ENCODE measurements at places on chromosomes 1 and 21.

GRCh38 chr1:19804831-19805251 is 5.1 kb upstream of the TMCO4 start:
- DNase-seq = no peak

- DNase-seq = no peak
Observed at GRCh38 chr21:33950431-33951079, 35.0 kb upstream of the ATP5PO start.

GRCh38 chr1:150066838-150067183 is 765 bp upstream of the VPS45 start:
- DNase-seq = no peak

- DNase-seq = peak; percentile 23
Observed at GRCh38 chr1:52727114-52727586, 897 bp downstream of the ZYG11B start.

- DNase-seq = peak; percentile 30
Observed at GRCh38 chr1:151512326-151512725, 1.1 kb downstream of the CGN start.

- no peak for DNase-seq
Observed at GRCh38 chr1:94623560-94624148, 82.1 kb upstream of the F3 start.

DNA sequence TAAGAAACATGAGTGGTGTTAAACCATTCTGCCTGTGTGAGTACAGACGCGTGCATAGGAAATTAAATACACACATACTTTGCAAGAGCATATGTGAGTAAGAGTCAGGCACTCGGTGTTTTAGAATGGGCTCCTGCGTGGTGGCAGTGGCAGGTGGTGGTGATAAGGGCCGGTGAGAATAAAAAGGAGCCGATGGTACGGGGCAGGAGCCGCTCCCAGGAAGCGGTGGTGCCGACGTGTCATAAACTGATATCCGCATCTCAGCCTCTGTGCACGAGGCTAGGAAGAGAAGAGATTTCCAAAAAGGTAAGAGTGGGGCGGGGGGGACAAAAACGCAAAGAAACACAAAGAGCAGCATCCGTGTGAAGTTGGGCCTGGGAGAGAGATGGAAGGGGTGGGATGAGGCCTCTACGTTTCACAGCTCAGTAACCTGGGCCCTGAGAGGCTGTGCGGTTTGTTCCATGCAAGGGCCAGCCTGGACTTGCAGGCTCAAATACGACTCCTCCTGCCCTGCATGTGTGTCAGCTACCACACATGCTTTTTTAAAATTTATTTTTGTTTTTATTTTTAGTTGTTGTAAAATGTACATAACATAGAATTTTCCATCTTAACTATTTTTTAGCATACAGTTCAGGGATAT is 127.7 kb upstream of the COL6A1 start:
- no peak for DNase-seq

GRCh38 chr1:26799479-26800142 is 11.9 kb downstream of the PIGV start:
- peak; percentile 81 for DNase-seq

- DNase-seq = no peak
Observed at GRCh38 chr1:201186192-201186591, 4.4 kb upstream of the IGFN1 start.

GRCh38 chr1:19712928-19713327 is 48.3 kb downstream of the HTR6 start:
- no peak for DNase-seq

GRCh38 chr21:32459972-32460371 is 47.5 kb downstream of the EVA1C start:
- DNase-seq = no peak

- no peak for DNase-seq
Observed at GRCh38 chr1:46665983-46666382, 2.2 kb downstream of the ATPAF1 start.

DNA sequence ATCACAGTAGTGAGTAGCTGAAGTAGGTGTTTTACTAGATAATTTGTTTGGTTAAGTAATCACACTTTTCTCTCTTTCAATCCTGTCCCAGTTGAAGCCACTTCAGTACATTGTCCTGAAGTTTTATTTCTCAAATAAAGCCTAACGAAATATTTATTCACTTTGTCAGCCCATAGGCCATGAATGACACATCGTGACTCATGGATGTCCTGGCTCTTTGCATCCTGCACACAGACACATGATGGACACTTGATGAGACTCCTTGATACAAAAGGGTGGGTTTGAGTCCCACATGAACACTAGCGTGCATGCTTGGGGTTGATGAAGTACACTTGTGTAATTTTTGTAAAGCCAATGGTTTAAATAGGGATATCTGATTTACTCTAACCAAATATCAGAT is 22.7 kb upstream of the LAMC2 start:
- DNase-seq = peak; percentile 96

GRCh38 chr21:25126564-25126963 is 480.7 kb downstream of the MRPL39 start:
- no peak for DNase-seq

- no peak for DNase-seq
Observed at GRCh38 chr21:36709030-36709867, 10.3 kb downstream of the SIM2 start.

DNA sequence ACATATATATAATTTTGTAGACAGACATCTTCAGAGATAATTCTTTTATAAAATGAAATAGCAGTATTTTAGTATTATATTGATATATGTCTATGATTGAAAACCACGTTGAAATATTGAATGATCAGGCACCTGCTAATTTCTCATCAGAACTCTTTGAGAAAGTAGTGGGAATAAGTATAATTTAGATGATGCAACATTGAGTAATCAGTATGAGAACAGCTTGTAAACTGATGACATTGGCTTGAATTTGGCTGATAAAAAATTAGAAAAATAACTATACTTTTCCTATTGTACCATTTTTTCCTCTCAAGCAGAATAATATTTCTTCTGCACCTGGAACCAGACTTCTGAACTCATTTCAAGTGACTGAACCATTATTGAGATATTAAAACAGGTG is 1316.8 kb downstream of the NCAM2 start:
- DNase-seq = no peak

DNA sequence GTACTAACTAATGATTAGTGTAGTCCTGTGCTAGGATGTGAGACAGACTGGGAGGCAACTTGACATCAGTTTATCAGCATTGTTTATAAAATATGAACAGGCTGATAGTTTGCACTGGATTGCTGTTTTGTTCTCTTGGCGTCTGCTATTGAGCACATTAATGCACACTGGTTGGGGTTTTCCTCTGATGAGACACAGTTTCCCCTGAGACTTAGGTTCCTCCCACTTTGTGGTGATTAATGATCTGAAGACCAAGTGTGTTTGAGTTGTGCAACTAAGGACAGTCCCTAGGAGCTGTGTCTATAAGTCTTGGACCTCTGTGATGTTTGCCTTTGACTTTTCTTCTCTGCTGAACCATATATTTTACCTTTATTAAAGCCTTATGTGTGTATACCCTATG is 1015.4 kb downstream of the AMY1C start:
- no peak for DNase-seq

DNA sequence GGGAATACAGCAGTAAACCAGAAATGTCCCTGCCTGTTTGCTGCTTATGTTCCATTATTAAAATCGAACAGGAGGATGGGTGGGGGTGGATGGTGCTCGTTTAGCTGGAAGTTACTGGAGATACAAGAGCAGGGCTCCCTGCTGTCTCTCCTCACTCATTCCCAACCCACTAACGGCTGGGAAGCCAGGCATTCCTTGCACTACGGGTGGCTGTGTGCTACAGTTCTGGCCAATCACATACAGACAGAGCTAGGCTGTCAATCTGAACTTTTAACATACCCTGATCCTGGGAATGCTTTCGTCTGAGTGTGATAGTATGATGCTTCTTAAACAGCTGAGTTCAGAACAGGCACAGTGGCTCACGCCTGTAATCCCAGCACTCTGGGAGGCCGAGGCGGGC is 7.0 kb downstream of the SIPA1L2 start:
- no peak for DNase-seq

GRCh38 chr1:248471154-248471553 is 2.0 kb upstream of the OR2T3 start:
- DNase-seq = no peak

DNA sequence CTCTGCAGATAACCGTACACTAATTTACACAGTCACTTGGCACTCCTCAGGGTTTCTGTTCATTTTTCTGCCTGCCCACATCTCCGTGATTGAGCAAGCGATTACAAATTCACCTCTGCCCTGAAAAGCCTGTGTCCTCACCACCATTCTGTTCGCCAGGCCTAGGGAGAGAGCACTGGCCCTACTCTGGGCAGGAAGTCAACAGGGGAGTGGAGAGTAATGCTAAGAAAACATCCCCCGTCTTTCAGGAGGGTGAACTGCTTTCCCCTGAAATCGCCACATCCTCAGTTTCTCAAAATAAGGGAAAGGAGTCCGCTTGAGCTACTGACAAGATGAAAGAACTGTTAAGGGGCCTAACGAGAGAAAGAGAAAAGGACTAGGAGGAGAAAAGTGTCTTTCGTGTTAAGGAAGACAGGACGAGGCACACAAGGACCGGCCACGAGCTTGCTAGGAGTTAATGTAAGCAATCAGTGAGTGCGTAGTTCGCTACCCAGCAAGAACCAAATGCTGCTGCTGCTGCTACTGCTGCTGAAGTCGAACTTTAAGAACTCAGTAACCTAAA is 632 bp downstream of the PEX19 start:
- peak; percentile 74 for DNase-seq

DNA sequence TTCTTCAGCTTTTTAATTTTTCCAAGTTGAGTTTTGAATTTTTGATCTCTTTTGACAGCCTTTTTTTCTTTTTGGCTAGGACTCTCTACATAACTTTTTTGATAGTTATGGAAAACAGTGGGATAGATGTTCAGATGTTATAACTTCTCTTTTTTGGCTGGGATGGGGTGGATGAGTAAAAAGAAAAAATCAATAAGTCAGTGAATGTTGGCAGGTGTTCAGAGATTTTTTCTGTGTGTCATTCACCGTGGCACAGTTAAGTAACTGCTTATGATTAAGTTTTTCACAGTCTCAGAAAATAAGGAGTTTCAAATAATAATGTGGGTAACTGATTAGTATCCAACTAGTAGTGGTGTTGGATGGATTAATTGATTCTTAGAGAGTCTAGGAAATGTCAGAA is 24.0 kb downstream of the HS2ST1 start:
- DNase-seq = peak; percentile 68

- DNase-seq = no peak
Observed at GRCh38 chr1:156901966-156902915, 8.7 kb downstream of the PEAR1 start.

GRCh38 chr1:81617308-81617967 is 183.3 kb upstream of the ADGRL2 start:
- DNase-seq = no peak

GRCh38 chr1:199307496-199308264 is 668.8 kb downstream of the PTPRC start:
- no peak for DNase-seq

DNA sequence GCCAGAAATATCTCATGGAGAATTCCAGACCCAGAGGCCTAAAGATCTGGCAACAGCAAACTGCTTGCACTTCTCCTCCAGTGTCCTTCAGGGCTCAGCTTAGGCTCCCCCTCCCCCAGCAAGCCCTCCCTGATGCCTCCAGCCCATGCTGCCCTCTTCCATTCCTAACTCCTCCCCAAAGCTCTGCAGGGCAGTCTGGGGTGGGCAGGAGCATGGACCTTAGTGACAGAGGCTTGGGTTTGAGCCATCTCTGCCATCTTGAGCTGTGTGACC is 436.8 kb downstream of the PTPRU start:
- no peak for DNase-seq

DNA sequence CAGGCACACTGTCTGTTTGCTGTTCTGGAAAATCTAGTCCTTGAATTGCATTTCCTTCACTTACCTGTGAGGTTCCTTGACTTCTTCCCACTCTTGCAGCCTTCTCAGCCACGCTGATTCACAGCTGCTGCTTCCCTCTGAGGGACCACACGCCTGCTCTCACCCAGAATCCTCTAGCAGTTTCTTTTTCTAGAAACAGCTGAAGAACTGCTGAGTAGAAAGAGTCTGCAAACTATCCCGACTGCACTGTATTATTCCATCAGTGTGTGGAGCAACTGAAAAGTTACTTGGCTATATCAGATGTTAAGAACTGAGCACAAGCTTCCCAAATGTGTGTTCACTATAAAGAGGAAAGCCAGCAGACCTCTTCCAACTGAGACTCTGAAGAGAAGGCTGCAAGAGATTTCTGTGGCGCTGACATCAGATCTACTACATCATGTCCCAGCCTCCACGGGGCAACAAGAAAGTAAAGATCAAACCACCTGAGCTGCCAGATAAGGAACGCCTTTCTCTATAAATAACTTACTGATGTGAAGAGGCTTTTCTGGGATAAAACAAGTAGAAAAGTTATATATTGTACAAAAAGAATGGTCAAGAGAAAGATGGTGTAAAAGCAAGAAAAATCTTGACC is 226.6 kb downstream of the RERE start:
- DNase-seq = no peak

GRCh38 chr1:32709075-32709474 is 6.5 kb upstream of the SYNC start:
- no peak for DNase-seq

GRCh38 chr1:16521288-16521583 is 7.2 kb upstream of the RNU1-1 start:
- no peak for DNase-seq
